ENCODE measurements at places on chromosomes 2 and 18. TPM values are rescaled to one million over a fixed set of nuclear protein-coding genes. Genes with fewer than 3 reads are reported as not detected.

- no peak for DNase-seq
Observed at GRCh38 chr2:111884592-111884964, 585 bp upstream of the ANAPC1 start.

DNA sequence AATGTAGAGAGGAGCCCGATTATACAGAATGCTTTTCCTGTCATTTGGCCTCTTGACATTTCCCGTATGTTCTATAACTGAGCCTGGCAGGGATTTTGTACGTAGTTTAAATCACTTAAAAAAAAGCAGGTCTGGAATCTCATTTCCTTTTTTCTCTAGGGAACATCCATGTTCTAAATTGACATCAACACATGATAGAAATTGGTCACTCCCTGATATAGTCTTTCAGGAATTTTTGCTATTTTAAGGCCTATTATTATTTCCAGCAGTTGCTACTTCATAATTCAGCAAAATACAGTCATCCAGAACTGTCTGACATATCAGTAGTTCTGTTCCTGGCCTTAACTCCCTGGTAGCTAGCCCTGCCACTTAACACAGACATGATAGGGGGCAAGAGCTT is 565.7 kb upstream of the ZEB2 start:
- no peak for DNase-seq

GRCh38 chr2:236616031-236616430 is 46.4 kb downstream of the ACKR3 start:
- no peak for DNase-seq

DNA sequence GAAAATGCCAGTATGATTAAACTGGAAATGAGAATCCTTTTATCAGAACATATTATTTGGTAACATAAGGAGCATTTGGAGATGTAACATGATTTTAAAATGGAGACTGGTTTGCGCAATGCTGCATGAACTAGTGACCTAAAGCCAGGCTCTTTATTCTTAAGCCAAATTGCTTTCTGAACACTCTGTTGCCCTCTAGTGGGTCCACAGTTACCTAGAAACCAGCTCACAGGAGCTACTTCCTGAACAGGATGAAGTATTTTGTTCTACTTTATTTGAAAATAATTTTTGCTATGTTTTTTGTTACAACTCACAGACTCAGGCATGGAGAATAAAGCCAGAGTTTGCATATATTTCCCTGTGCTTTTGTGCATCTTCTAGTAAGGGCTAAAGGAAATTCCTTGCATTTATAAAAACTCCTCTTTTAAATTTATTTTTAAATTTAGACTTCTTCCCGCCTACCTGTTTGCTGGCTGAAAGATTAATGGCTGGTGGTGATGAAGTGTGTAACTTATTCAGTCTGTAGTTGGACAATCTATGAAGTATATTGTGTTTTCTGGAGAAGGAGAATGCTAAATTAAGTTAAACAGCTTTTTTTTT is 146.7 kb downstream of the PARD3B start:
- DNase-seq: peak; percentile 51

CRACDL gene
- 2.4 TPM for total RNA-seq

NCKAP1 gene
- 297 TPM for total RNA-seq

- DNase-seq: no peak
Observed at GRCh38 chr2:4354678-4355077, 651.3 kb downstream of the DCDC2C start.

GRCh38 chr2:59804732-59805131 is 748.7 kb downstream of the BCL11A start:
- DNase-seq: no peak

DNA sequence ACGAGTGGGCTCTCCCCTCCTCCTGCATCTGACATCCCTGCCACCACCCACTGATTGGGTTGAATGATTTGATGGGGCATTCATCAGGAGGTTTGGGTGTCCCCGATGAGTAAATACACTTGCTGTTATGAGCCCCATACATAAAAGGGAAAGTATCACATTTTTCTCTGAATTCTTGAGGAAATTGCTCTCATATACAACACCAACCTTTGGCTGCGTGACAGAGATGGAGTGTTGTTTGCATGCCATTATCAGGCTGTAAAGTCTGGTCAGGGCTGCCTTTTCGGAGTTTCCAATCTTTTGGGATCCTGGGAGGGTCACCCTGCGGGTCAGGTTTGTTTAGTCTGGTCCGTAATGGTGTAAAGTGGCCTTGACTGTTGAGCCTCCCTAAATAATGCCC is 227.9 kb upstream of the SPRED2 start:
- no peak for DNase-seq

CYRIA gene
- total RNA-seq: 10.5 TPM

GRCh38 chr2:214034417-214034816 is 376.4 kb upstream of the VWC2L start:
- DNase-seq: no peak

OTX1 gene
- total RNA-seq: not detected

ZNF892 gene
- total RNA-seq: 11.5 TPM

DNA sequence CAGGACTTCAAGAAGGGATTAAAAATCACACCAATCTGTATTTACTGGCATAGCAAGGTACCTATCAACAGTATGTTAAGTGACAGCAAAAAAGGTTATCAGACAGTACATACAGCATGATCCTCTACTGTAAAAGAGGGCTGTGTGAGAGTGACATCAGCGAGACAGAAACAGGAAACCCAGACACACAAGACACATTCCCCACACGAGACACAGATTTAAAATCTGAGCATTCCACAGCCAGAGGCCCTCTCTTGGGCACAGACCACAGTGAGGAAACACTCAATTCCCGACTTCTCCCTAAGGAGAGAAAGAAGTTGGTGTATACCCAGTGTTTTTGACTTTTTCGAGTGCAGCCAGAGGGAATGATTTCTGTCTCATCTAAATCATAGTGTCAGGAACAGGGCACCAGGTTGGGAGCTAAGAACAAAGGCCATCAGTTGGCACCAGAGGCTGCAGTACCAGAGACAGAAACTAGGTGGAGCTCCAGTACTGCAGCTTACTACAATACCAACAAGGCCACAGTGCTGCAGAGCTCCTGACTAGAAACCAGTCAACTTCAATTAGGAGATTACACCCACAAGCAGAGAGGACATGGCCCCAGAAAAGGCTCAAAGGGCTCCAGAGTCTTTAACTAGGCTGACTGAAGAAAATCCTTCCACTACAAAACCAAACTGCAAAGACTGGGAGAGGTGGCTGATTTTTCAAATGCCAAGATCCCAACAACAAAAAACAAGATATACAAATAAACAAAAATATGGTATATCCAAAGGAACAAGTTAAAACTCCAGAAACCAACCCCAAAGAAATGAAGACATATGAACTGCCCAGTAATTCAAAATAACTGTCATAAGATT is 41.0 kb downstream of the UNC50 start:
- DNase-seq: peak; percentile 36

- no peak for DNase-seq
Observed at GRCh38 chr2:27701676-27702075, 38.0 kb downstream of the SLC4A1AP start.

CD8B gene
- total RNA-seq: not detected

DNA sequence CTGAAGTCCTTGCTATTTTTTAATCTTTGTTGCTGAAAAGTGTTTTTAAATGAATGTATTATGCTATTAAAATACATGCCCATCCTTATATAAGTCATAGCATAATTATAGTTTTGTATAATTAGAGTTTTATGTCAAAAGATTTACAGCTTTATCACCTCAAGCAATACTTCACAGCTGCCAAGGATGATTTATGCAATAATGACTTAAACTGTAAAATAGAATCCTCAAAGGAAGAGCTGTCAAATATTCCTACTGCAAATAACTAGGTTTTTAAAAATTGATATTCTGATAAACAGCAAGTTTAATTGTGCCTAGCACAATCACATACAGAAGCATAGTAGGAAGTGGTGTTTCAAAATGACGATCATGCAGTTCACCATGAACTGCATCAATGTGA is 5.2 kb downstream of the KCNH7 start:
- no peak for DNase-seq

DNA sequence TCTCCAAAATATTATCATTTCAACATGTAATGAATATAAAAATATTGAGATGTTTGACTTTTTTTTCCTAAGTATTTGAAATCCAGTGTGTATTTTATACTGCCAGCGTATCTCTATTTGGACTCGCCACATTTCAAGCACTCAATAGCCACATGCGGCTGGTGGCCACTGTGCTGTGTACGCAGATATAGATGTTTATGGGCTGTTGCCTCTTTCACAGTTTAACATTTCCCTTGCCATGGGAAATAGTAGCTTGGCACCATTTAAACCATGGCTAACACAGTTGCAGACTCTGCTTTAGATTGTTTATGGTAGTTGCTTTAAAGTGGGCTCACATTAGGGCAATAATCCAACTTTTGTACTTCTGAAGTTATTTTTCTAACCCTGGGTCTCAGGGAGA is 136.6 kb upstream of the ITGB6 start:
- DNase-seq: no peak

Data from urinary bladder (tissue), 4 donors.